MV-4-11 (cell line): ENCODE measurements at places on chromosomes 5 and 9.

- no peak for DNase-seq
Observed at GRCh38 chr9:68947015-68947414, 66.9 kb downstream of the PRKACG start.

GRCh38 chr9:98370300-98370975, 115.0 kb upstream of the TBC1D2 start:
- no peak for DNase-seq

GRCh38 chr9:118209343-118209742, 505.1 kb downstream of the TLR4 start:
- DNase-seq: no peak

DNA sequence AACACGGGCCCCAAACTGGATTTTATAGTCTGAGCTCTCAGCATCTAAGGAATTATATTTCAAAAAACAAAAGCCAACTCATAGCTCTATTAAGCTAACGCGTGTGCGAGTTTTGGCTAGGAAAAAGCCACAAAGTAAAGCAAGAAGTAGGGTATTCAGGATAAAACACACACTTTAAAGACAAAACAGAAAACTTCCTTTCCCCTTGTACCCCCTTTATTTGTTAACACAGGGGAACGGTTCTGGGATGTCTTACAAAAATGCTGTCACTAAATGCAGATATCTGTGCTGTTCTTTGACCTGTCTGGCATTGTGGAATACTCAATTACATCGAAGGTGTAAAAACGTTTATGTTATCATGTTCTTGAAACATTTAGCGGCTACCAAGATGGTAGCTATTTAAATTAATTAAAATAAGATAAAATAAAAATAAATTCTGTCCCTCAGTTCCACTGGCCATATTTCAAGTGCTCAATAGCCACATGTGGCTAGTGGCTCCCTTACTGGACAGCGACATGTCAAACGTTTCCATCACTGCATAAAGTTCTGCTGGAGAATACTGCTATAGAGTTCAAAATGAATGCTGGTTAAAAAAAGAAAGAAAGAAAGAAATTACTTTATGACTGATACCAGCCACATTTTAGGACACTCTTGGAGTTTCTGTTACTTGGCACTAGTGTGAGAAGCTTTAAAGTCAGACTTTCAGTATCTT, 7.2 kb upstream of the MEF2C start:
- peak; percentile 37 for DNase-seq

DNA sequence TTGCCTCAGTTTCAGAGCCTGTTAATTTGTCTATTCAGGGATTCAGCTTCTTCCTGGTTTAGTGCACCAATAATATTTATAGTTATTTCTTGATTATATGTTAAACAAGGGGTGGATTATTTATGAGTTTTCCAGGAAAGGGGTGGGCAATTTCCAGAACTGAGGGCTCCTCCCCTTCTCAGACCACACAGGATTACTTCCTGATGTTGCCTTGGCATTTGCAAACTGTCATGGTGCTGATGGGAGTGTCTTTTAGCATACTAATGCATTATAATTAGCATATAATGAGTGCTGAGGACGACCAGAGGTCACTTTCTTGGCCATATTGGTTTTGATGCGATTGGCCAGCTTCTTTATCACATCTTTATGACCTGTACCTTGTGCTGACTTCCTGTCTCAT, 6.2 kb upstream of the DTWD2 start:
- no peak for DNase-seq

- DNase-seq: no peak
Observed at GRCh38 chr5:157159209-157159751, 6.8 kb downstream of the GARIN3 start.

- DNase-seq: peak; percentile 37
Observed at GRCh38 chr9:101601904-101602765, 7.4 kb upstream of the PPP3R2 start.

- DNase-seq: peak; percentile 38
Observed at GRCh38 chr9:136726631-136727191, 14.3 kb downstream of the DIPK1B start.

DNA sequence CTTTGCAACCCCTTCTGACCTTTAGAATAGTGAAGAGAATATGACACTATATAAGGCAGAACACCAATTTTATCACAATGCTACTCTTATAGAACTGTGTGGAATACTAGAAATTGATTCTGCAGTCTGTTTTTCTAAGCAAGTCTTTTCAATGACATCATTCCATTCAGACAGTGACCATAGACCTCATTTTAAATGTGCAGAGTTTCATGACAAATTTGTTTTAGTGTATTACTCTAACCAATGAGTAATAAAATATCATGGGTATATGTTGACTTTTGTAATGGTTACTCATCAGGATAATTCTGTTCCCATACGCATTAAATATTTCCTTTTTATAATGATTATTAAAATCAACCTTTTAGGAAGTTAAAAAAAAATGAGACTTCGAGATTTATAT, 219.9 kb downstream of the COX7C start:
- DNase-seq: no peak
